ENCODE measurements at places on chromosomes 4 and X. TPM values are rescaled to one million over a fixed set of nuclear protein-coding genes. Genes with fewer than 3 reads are reported as not detected.

The ADH1B gene
- not detected for total RNA-seq

The EGFL6 gene
- total RNA-seq = 3.8 TPM

The MAD2L1 gene
- total RNA-seq = 60.9 TPM

DNA sequence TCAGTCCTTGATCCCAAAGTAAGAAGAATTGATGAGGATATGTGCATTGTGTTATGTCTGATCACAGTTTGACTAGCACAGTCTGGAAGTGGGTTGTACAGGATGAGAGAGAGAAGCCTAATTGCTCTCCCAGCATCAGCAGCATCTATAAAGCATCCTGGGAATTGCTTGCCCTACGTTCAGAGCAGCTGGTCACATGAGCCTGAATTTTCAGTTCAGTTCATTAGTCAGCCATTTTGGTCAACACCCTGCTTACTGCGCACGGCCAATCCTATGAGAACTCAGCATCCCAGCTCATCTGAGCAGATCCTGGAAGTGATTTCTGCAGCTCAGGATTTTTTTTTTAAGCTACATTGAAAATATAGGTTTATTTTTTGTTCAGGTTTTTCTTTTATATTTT is at the start of gene RUFY3:
TSS of gene RUFY3 (plus strand) at position 218 of the 400 bp plus-strand sequence. CDS start 610 bp downstream, outside the sequence.
- no peak within 1 kb of the TSS for H3K27ac ChIP-seq
- H3K27me3 ChIP-seq = no peaks in the 10 kb centered on the region
- H3K36me3 ChIP-seq = no peaks in the 10 kb centered on the region
- H3K4me3 ChIP-seq = no peak within 1 kb of the TSS

GRCh38 chr4:819401-820229 is 6.3 kb downstream of the CPLX1 start:
- H3K27me3 ChIP-seq = peaks cover 36% of the 10 kb centered on the region
- H3K4me1 ChIP-seq = no peaks in the 10 kb centered on the region
- DNase-seq = no peak
- no peaks in the 10 kb centered on the region for H3K36me3 ChIP-seq

DNA sequence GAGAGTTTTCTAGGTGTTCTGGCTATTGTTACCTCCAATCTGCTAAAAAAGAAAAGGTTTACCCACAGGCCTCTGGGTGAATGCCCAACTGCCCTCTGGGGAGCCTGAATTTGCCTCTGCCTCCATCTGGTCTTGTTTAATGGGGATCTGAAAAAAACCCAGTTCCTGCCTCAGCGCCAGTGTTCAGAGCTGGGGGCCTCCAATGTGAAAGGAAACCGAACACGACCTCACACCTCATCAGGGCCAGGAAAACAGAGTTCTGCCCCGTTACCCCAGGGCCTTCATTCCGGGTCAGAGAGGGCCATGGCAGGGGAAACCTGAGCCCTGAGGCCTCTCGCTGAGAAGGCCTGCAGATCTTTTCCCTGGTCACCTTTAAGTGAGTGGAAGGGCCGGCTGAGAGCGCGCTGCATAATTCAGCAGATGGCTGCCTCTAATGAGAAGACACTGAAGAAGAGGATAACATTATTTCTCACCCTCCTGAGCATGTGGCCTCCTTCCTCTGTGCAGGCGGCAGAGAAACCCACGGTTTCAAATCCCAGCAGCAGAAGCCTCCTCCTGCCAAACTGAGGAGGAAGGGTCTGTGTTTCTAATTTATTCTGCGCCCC is 6.8 kb downstream of the SEPTIN6 start:
- peak overlapping the region; percentile 98 for H3K4me3 ChIP-seq
- peaks cover 66% of the 10 kb centered on the region for H3K4me1 ChIP-seq

- DNase-seq = no peak
- no peak overlapping the region for H3K4me3 ChIP-seq
- no peak overlapping the region for H3K27ac ChIP-seq
- no peaks in the 10 kb centered on the region for H3K36me3 ChIP-seq
These were observed 13.7 kb downstream of the PITX2 start for GRCh38 chr4:110609044-110609750.

DNA sequence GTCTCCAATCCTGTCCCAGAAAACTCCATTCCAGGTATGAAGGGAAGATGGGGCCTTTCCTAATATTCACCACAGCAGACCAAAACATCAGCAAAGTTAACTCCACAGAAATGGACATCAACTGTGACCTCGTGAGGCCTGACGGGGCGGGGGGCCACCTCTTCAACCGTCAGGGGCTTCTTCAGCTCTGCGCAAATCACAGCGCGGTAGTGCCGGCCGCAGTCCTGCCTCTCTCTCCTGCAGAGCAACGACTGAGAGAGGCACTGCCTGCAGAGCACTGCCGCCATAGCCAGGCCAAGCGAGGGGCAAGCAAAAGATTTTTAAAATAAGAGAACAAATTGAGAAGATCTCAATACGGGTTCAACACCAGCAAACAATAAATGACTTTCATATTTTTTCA is 226.2 kb downstream of the STPG2 start:
- no peak for DNase-seq
- H3K27me3 ChIP-seq = no peaks in the 10 kb centered on the region
- no peak overlapping the region for H3K27ac ChIP-seq
- H3K4me3 ChIP-seq = no peak overlapping the region
- no peaks in the 10 kb centered on the region for H3K36me3 ChIP-seq

GRCh38 chr4:68378226-68378625 is 28.3 kb upstream of the YTHDC1 start:
- no peak for DNase-seq
- H3K27ac ChIP-seq = no peak overlapping the region
- peaks cover 15% of the 10 kb centered on the region for H3K4me1 ChIP-seq
- H3K4me3 ChIP-seq = no peak overlapping the region

- H3K4me1 ChIP-seq = peaks cover 3% of the 10 kb centered on the region
- peaks cover 22% of the 10 kb centered on the region for H3K27me3 ChIP-seq
- DNase-seq = no peak
- H3K27ac ChIP-seq = no peak overlapping the region
- H3K36me3 ChIP-seq = no peaks in the 10 kb centered on the region
These were observed 609 bp downstream of the REPS2 start for GRCh38 chrX:16946971-16947562.

Measured in activated CD4-positive, alpha-beta memory T cell treated with anti-CD3 and anti-CD28 coated beads, Interleukin-2, amount 10 ng/mL, durations not matched to agents 7 days and 5 days (primary cell).